ENCODE measurements at places on chromosomes 16 and 17.

DNA sequence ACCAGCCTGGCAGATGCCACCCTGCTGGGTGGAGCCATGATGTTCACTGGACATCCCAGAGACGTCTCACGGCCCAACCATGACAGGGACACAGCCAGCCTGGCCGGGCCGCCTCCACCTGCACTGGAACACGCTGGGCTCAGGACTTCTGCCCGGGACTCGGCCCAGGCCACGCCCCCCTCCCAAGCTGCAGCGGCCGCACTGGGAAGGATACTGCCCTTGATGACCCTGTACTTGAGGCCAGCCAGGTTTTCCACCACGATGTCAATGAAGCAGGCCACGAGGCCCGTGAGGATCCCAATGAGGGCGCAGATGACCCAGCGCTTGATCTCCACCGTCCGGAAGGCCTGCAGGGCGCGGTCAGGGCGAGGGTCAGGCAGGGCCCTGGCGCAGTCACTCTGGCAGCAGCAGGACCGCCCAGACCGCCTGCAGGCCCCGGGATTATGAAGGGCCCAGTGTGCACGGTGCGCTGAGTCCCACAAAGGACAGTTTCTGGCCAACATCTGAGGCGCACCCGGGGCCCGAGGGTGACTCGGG lies 14.2 kb downstream of the CLCN7 start:
- DNase-seq = no peak

DNA sequence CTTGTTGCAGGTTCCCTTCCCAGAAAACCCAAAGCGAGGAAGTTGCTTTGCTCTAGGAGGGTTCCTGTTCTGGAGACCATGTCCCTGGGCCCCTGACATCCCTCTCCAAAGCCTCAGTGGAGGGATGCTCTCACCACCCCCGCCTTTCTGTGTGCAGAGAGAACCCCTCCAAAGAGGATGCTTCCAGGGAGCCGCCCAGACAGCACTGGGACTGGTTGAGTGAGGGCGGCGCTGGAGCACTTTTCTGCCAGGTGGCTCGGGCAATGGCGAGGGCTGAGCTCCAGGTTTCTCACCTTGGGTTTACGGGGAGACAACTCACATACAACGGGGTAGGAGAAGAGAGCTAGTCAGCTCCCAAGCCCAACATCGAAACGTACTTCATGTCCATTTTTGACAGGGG lies 7.3 kb downstream of the EMC6 start:
- no peak for DNase-seq

DNA sequence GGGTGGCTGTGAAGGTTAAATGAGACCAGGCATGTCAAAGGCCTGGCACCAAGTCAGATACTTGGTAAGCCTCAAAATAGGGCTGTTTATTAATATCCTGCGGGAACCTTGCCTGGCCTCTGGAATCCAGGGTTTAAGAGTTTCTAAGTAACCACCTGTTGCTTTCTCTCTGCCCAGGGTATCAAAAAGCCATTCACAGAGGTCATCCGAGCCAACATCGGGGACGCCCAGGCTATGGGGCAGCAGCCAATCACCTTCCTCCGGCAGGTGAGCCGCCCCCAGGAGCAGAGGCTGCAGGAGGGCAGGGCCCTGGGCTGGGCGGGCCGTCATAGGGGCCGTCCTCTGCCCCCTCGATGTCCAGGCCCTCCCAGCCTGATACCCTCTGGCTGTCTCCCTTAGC lies 13.3 kb downstream of the GPT2 start:
- DNase-seq = no peak

DNA sequence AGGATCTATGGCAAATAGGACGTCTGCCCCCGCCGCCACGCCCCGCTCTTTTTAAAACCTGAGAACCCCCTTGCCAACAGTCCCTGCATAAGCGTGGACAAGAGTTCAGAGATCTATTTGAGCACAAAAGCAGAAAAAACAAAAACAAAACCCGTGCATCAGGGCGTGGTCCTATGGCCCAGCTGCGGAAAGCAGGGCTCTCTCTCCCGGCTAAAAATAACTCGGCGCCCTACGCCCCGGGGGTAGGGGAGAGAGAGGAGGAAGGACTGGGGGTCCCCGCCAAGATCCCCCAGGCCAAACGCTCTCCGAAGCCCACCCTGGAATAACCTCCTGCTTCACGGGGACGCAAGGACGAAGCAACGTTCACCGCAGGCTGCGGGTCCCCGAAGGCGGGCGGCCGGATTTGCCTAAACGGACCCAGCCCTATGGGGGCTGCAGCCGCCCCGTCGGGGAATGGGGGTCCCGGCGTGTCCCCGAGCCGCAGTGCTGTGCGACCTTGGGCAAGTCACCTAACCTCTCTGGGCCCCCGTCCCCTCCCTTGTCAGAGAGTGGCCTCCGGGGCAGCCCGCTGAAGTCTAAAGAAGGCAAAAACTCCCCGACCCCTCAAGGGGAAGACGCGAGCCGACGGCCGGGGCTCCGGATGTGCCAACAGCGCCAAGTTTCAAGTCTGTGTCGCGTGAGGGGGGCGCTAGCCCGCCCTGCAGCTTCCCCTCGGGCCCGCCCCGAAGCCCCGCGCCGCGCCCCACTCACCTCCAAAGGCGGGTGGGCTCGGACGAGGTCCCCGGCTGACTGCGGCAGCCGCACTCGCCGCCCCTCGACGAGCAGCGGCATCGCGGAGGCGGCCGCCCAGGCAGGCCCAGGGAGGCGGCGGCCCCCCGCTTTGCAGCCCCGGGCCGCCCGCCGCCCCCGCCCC lies 477 bp downstream of the NTAN1 start:
- peak; percentile 34 for DNase-seq

- DNase-seq = no peak
These were observed 3.1 kb upstream of the WFIKKN1 start for GRCh38 chr16:627454-628239.

- DNase-seq = no peak
These were observed 17.2 kb upstream of the ARL4D start for GRCh38 chr17:43381621-43382020.

- peak; percentile 34 for DNase-seq
These were observed 656 bp upstream of the KCTD13 start for GRCh38 chr16:29926711-29927052.

DNA sequence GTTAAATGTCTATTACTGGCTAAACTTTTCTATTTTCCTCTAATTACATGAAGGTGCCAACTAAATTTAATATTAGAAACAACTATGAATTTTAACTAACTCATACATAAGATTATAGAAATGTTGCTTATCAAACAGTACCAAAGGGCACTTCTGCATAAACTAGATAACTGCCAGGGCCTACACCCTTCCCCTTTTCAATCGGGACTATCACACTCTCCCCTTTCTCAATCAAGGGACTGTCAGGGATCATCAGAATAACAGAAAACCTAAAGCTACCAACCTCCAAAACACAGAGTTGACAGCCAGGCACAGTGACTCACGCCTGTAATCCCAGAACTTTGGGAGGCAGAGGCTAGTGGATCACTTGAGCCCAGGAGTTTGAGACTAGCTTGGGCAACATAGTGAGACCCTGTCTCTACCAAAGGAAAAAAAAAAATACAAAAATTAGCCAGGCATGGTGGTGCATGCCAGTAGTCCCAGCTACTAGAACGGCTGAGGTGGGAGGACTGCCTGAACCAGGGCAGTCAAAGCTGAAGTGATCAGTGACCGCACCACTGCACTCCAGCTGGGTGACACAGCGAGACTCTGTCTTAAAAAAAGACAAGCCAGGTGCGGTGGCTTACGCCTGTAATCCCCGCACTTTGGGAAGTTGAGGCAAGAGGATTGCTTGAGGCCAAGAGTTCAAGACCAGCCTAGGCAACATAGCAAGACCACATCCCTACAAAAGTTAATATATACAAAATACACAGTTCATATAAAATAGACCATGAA lies 3.2 kb upstream of the PHLPP2 start:
- DNase-seq = no peak

DNA sequence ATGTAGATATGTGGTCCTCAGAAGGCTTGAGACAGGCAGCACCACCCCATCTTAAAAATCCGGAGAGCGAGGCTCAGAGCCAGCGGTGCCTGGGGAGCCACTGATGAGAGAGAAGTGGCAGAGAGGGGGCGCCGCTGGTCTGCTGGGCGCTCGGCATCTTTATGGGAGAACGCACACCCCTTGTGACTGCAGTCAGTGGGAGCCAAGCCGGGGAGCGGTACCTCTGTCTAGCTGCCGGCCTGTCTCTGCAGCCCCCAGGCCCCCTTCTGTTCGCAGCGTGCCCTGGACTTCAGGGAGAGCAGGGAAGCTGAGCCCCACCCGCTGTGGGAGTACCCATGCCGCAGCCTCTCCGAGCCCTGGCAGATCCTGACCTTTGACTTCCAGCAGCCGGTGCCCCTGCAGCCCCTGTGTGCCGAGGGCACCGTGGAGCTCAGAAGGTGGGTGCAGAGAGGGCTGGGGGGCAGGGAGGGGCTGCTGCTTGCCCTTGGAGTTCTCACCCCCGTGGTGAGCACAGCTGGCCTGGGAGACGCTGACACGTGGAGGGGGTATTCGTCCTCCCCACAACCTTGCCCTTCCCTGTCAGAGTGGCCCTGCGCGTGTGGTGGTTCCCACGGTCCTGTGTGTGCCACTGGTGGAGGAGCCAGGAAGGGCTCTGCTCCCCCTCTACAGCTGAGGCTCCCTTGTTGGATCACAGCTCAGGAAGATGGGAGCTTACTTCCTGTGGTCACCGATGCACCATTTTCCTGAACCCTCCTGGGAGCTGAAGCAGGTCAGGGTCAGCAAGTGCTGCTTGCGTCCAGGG lies 44.8 kb downstream of the PRMT7 start:
- no peak for DNase-seq

DNA sequence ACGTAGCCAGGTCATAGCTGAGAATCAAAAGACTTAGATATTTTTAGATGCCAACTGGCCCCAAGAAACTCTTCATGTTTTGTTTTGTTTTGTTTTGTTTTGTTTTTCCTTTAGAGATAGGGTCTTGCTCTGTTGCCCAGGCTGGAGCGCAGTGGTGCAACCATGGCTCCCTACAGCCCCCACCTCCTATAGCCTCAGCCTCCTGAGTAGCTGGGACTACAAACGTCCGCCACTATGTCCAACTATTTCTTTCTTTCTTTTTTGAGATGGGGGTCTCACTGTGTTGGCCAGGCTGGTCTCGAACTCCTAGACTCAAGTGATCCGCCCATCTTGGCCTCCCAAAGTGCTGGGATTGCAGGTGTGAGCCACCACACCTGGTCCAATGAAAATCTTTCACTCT lies 107.1 kb downstream of the ADCY9 start:
- no peak for DNase-seq

DNA sequence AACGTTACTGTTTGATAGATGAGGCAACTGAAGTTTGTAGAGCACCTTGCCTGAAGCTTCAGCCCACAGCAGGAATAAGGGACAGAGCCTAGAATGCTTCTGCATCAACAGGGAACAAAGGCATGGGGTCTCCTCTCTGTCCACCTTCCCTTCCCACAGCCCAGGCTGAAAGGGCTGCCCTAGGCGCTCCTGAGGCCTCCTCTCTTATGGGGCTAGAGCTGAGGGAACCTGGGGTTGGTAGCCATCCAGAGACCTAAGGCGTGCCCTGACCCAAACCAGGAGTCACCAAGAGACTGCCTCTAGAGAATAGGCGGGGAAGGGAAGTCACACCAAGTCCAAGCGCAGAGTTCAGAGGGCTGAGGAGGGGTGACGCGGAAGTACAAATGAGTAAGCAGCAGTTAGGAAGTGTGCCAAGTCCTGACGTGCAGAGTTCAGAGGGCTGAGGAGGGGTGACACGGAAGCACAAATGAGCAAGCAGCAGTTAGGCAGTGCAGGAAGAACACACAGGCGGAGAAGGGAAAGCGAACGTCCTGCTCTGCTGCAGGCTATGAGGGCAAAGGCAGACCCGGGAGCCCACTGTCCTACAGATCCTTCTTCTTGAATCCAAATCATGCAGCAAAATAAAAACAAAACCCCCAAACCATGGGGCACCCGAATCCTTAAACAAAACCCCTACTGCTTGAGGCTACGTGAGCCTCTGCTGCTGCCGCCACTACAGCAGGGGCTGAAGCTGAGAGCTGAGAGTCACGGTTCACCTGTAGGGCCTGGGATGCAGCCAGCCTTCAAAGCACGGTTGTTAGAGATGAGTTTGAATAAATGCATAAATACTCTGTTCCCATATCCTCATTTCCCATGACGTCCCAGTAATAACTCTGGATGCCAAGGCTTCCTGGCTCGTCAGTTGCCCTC lies 2.7 kb upstream of the SPG7 start:
- peak; percentile 72 for DNase-seq

- DNase-seq = no peak
These were observed 36.1 kb downstream of the WNT3 start for GRCh38 chr17:46782250-46782953.

DNA sequence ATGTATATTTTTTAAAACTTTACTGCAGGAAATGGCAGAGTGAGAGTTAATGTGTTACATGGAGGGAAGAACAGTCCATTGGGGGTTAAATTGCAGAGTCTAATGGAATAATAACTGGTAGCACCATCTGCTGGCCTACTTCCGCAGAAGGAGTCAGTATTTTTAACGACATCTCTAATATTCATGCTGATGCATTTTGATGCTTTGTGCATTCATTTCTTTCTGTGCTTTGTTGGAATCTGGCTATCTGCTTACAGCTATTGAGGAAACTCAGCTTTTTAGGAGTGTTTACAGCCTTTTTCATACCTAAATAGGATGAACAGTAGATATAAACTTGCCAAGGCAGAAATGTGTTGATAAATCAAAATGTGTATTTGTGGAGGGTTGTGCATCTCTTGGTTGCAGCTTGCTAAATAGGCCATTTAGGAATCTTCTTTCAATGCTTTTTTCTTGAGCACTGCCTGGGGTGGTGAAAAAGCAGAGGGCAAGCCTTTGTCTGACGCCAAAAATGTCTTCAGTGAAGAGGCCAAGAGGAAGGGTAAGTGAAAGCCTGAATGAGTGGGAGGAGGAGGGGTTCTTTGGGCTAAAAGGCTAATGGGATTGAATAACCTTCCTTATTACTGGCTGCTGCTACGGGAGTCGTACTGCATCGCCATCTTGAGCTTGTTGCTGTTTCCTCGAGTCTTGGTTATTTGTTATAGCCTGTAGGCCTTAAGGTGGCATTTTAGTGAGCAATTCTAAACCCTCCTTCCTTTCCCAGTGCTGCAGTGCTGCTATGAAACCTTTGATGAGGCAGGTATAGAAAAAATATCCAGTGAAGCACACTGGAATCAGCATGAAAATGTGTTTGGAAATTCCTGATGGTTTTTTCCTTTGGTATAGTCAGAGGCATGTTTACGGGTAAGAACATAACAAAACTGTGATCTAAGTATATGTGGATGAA lies 153.3 kb downstream of the CHD9 start:
- DNase-seq = peak; percentile 76

GRCh38 chr16:79041206-79041605 lies 559.3 kb downstream of the MAF start:
- no peak for DNase-seq

DNA sequence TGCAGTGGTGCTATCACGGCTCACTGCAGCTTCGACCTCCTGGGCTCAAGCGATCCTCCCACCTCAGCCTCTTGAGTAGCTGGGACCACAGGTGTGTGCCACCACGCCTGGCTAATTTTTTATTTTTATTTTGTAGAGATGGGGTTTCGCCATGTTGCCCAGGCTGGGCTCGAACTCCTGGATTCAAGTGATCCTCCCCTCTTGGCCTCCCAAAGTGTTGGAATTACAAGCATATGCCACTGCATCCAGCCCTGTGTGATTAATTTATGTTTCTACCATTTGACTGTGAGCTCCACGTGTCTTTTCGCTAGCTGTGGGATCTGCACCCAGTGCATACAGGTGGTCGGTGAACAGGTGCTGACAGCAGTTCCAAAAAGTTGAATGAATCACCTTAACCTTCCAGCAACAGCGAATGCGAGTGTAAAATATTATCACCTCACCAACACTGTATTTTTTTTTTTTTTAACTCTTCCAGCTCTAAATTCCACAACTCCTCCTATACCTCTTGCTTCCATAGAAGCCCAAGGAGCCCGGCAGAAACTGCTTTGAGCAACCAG lies 484 bp upstream of the NUDT7 start:
- DNase-seq = no peak

- no peak for DNase-seq
These were observed 37.9 kb upstream of the TRAP1 start for GRCh38 chr16:3755249-3755648.

- DNase-seq = no peak
These were observed 44.0 kb downstream of the CCDC182 start for GRCh38 chr17:57701124-57701523.
